WERI-Rb-1 (cell line): ENCODE measurements at places on chromosomes 2 and 18.
A peak's percentile ranks its signal among the peaks of the same experiment; 100 is the strongest.

DNA sequence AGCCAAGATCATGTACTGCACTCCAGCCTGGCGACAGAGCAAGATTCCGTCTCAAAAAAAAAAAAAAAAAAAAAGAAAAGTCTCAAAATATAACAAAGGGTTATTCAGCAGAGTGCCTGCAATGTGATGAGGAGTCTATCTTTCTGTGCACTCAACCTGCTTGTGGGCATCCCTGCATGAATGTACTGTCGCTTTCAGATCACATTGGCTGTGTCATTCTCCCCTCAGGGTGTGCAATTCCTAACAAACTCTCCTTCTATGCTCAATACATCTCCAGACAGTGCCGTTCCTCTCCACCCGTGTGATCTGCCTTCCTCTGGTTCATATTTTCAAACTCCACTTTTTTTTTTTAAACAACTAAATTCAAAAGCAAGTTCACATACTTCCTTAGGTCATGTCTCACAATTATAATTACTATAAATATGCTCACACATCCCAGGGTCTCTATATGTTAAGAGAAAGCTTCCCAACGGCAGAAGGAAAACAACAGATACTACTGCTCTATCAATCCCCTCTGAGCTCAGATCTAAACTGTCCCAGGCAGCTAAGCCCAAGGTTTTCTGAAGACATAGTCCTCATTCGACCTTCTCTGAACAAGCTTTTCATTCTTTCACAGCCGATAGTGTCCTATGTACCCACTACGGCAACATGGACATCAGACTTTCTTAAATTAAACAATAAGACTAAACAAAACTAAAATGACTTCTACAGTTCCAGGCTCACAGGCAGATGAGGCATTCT is 35.2 kb downstream of the PTMA start:
- no peak for DNase-seq

DNA sequence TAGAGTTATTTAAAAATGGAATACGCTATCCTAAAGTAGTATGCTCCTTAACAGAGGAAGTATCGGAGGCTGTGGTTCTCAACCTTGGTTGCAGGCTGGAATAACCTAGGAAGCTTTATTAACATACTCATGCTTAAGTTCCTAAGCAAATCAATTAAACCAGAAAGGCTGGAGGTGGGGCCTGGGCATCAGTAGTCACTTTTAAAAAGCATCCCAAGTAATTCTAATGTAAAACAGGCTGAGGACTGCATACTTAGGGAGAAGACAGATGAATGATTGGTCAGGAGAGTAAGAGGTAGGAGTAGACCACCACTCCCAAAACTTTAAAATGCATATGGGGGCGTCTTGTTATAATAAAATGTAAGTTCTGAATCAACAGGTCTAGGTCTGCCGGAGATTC is 15.3 kb downstream of the ACAA2 start:
- no peak for DNase-seq

GRCh38 chr2:95670167-95670566 is 78.4 kb downstream of the TRIM43 start:
- no peak for DNase-seq

- DNase-seq, result peak; percentile 47
Measured at GRCh38 chr18:14978962-14979535, 231.1 kb downstream of the ANKRD30B start.

- no peak for DNase-seq
Measured at GRCh38 chr2:107812006-107812405, 14.7 kb upstream of the RGPD4 start.

DNA sequence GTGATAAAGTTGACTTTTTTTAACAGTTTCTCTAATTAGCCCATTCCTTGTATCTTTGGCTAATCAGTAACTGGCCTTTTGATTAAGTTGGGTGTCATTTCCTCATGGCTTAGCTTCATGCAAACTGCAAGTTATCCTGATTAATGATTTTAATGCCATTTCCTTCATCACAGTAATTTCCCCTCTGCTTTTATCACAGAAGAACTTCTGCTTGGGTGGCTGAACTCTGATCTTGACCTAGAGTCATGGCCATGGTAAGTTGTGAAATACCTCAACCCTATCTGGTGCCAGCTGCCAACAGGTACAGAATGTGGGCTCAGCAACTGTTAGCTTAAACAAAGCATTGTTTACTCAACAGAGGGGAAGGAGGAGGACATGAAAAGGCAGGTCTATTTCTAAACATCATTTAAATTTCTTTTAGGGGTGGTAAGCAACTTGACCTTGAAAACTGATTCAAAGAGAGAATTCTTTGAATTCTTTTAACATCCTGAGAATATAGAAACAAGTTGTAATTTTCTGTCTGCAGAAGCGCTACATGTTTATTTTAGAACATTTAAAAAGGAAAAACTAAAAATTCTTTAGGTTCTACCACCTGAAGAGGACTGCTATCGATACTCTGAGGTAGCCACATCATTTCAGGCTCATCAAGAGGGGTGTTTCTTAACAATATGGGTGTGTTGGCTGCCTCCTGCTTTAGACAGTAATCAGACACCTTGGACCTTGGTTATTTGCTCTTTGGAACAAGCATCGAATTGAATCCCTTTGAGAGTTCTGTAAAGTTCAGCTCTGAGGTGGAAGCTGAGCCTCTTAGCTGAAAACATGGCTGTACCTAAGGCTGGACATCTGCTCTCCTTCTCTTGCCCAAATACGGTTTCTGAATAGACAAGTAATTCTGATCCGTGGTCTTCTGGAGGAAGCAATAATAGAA is 39.7 kb downstream of the ANXA4 start:
- peak; percentile 33 for DNase-seq

DNA sequence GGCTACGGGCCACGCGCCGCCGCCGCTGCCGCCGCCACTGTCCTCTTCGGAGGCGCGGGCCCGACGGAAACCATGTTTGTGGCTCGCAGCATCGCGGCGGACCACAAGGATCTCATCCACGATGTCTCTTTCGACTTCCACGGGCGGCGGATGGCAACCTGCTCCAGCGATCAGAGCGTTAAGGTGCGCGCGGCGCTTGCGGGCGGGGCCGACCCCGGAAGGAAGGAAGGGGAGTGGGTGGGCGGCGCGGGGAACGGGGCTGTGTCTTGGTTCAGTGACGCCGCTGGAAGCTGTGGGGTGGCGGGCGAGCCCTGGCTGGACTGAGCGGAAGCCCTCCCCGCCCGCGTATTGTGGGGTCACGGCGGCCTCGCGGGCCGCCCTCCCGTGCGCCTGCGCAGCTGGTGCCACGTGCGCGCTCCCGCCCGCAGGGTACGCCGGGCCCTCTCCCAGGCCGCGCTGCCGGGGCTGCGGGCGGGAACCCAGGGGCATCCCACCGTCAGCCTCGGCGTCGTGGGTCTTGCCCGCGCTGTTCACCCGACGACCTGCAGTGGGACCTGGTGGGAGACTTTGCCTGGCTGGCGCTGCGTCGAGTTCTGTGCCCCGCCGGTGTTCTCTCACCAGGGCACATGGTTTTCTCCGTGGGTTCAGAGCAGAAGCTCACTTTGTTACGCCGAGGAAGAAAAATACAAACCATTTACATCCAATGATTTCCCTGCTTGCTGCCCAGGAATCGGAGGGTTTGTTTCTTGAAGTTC is 416 bp downstream of the SEH1L start:
- DNase-seq, result peak; percentile 96

DNA sequence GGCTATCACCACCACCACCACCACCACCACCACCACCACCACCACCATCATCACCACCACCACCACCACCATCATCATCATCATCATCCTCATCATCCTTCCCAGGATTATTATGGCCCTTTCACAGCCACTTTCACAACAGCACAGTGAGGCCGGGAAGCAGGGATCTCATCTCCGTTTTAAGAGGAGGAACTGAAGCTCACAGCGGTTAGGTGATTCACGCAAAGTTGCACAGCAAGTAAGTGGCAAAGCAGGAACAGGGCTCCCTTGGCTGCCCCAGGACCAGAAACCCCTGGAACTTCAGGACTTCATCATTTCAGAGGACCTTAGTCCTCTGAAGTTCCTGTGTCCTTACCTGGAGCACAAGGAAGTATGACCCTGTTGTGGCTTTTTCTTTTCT is 26.8 kb downstream of the MRPL35 start:
- DNase-seq, result no peak

DNA sequence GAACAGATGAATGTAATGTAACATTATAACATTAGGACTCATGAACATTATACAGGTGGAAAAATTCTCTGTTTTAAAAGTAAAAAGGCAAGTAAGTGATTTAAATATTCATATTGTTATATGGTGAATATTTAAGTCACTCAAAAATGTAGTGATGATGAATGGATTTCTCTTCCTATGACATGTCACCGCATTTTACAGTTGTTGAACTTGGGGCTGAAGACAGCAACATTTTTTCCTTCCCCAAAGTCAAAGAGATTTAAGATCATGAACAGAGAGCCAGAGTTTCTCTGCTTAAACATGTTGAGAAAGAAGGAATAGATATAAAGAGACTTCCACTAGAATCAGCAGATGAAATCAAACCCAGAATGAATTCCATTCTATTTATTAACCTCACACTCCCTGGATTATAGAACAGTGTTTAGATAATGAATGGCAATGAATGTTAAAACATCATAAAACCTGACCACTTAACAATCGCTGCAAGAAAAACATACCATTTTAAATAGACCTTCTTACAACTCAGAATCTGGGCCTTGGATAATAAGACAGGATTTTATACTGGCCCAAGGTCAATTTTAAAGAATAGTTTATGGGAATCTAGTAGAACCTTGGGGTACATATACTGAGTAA is 163.6 kb upstream of the SIX2 start:
- no peak for DNase-seq

- no peak for DNase-seq
Measured at GRCh38 chr2:36677386-36677785, 19.1 kb upstream of the VIT start.

DNA sequence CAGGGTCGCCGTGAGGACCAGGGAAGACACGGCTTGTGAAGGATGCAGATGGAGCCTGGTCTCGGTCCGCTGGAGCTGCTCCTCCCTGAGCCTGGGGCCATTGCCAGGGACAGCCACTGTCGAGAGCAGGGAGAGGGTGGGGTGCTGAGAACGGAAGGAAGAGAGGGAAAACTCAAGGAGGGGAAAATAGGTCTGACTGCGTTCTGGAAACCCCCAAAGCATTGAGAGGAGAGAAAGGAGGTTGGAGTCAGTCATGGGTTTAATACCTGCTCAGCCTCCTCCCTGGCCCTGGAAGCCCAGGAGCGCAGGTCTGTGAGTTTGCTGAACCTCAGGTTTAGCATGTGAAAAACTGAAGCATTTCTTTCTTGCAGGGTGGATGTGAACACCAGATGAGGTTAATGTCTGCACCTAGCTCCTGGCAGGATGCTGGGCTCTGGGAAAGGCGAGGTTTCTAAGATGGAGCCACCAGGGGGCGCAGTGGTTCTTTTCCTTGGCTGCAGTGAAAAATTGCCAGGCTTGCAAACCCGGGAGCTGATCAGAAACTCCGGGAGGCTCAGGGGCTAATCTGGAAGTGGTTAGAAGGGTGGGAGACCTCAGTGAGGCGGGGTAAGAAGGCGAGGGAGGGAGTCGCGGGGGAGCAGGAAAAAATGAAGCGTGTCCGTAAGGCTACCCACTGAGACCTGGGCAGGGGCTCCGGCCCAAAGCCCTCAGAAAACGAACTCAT is 33.6 kb upstream of the RNF149 start:
- DNase-seq, result peak; percentile 82

GRCh38 chr2:134152045-134153010 is 101.5 kb upstream of the MGAT5 start:
- no peak for DNase-seq

DNA sequence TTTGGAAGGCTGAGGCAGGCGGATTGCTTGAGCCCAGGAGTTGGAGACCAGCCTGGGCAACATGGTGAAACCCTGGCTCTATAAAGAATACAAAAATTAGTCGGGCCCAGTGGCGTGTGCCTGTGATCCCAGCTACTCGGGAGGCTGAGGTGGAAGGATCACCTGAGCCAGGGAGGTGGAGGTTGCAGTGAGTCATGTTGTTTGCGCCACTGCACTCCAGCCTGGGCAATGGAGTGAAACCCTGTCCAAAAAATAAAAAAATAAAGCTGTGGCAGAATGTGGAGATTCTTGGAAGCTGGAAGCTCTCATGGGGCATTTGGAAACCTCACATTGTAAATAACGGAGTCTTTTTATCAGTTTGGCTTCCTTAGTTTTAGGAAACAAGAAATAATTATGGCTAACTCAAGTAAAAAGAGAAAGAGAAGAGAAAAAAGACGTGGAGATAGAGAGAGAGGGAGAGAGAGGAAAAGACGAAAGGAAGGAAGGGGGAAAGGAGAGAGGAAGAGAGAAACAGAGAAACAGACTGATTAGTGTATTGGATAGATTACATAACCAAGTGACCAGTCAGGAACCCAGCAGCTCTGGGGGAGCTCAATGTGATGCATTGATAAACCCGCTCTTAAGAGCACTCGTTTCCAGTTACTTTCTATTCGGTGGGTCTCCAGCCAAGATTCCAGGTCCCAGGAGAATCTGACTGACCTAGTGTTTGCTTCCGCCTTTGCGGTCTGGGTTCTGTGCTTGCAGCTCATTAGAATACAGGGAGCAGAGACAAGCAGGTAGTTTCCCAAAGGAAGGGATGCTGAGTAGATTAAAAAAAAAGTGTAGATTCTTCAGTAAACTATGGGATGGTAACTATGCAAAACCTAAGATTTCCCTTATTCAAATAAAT is 1.1 kb upstream of the SPAST start:
- peak; percentile 18 for DNase-seq

DNA sequence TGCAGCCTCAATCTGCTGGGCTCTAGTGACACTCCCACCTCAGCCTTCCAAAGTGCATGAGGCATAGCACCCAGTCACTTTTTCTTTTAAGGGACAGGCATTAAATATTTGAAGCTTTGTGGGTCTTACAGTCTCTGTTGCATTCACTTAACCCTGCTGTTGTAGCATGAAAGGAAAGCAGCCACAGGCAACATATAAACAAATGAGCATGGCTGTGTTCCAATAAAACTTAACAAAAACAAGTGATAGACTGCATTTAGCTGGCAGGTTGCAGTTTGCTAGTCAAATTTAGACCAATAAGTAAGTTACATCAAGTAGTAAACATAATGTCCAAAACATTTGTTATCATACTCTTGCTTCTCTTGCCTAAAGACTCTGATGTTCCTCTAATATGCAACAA is 297.3 kb upstream of the MMADHC start:
- no peak for DNase-seq

DNA sequence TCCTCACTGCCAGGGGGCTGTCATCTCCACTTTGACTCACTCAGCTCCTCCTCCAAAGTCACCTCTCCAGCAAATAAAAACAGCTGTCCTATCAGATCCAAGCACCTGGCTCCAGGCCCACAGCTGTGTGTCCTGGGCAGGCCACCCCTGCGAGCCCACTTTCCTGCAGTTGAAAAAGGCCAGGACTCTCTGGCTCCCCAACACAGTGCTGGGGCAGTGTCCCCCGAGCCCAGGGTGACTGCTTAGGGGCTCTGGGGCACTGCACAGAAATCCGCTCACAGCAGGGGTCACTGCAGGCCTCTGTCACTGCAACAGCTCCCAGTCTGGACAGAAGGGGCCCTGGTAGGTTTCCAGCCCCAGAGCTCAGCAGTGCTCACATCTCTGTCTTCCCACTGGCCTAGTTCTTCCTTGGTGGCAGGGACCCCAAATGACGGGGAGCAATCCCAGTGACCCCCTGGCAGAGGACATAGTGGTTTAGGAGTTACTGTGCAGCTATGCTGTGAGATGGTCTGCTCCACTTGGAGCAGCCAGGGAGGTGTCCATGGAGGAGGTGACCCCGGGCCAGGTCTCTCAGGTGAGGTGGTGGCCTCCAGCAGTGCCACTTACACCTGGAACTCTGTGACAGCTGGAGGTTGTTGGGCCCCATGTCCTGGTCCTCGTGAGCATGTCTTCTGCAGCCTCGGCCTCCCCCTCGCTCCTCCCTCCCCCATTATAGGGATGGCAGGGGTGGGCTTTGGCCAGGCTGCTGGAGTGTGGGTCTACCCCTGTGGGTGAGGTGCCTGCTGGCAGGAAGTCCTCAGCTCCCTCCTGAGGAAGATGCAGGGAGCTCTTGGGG is 35.5 kb downstream of the HS6ST1 start:
- peak; percentile 76 for DNase-seq

GRCh38 chr18:41466436-41467160 is 488.4 kb upstream of the PIK3C3 start:
- no peak for DNase-seq
